ENCODE measurements at places on chromosomes 2 and 18.

DNA sequence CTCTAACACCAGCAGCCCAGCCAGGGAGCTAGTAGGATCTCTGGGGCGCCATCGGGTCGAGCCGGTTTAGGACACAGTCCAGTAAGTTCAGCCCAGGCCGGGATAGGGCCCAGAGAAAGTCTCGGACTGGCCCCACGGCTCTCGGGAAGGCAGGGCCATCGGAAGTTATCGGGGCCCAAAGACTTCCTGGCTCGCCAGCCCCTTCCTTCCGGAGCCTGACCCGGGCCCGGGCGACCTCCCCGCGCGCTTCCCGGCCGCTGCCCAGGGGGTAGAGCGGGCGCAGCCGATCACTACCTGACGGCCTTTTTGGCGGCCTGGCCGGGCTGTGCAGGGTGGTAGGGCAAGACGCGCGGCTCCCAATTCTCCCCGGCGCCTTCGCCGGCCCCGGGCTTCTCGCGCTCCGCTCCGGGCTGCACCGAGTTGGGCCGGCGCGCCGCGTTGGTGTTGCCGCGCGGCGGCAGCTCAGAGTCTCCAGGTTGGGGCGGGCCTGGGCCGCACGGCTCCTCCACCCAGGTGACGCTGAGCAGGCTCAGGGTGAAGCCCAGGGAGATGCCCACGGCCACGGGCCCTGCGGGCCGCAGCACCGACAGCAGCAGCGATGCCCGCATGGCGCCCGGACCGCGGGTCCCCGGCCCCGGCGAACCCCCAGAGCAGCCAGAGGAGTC is 546 bp downstream of the CHPF start:
- H3K36me3 ChIP-seq = peaks cover 15% of the 10 kb centered on the region
- peak overlapping the region; percentile 19 for H3K27ac ChIP-seq
- peaks cover 11% of the 10 kb centered on the region for H3K4me1 ChIP-seq
- no peak for DNase-seq
- peaks cover 16% of the 10 kb centered on the region for H3K27me3 ChIP-seq
- H3K4me3 ChIP-seq = peak overlapping the region; percentile 91

DNA sequence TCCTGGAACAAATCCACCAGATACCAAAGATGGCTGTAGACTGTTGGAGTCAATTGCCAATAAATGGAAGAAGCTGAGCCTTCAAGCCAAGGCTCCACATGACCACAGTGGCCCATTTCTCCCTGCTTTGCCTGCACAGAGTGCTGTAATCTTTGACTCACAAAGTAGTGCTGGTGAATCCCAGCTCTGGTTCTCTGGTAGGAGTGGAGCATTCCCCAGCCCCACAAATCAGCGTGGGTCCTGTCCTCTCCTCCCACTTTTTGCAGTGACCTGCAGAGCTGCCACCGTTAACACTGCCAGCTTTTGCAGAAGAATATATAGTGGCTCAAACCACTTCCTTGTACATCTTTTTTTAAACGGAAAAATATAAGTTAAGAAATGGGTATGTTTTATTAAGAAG is 93.9 kb downstream of the MGAT5 start:
- DNase-seq = no peak
- H3K4me1 ChIP-seq = no peaks in the 10 kb centered on the region
- no peak overlapping the region for H3K4me3 ChIP-seq
- no peak overlapping the region for H3K27ac ChIP-seq
- H3K27me3 ChIP-seq = no peaks in the 10 kb centered on the region

- H3K27me3 ChIP-seq = no peaks in the 10 kb centered on the region
- H3K4me1 ChIP-seq = no peaks in the 10 kb centered on the region
- no peak for DNase-seq
- H3K36me3 ChIP-seq = no peaks in the 10 kb centered on the region
- no peak overlapping the region for H3K4me3 ChIP-seq
- H3K27ac ChIP-seq = no peak overlapping the region
These were observed 121.0 kb downstream of the NCKAP5 start for GRCh38 chr2:133447303-133447702.

GRCh38 chr2:160695402-160696086 is 201.9 kb upstream of the RBMS1 start:
- no peak overlapping the region for H3K4me3 ChIP-seq
- H3K4me1 ChIP-seq = no peaks in the 10 kb centered on the region
- peaks cover 4% of the 10 kb centered on the region for H3K27me3 ChIP-seq
- H3K36me3 ChIP-seq = no peaks in the 10 kb centered on the region

GRCh38 chr2:187532333-187533120 is 21.7 kb downstream of the TFPI start:
- no peaks in the 10 kb centered on the region for H3K36me3 ChIP-seq
- no peaks in the 10 kb centered on the region for H3K27me3 ChIP-seq
- no peak for DNase-seq

- H3K27ac ChIP-seq = no peak overlapping the region
- H3K4me1 ChIP-seq = no peaks in the 10 kb centered on the region
- no peaks in the 10 kb centered on the region for H3K27me3 ChIP-seq
These were observed 229.3 kb upstream of the PXDN start for GRCh38 chr2:1973636-1974035.

All from activated T-helper 2 cell treated with anti-CD3 and anti-CD28 coated beads, Interferon-gamma antibody, Interleukin-2, Interleukin-4, amounts not matched to agents 10 μg/mL and 5 μg/mL and 100 μg/mL, durations not matched to agents 14 hours and 24 hours and 36 hours (primary cell).